ENCODE measurements at places on chromosomes 6 and 20.

GRCh38 chr6:90914312-90914711 lies 327.4 kb upstream of the MAP3K7 start:
- no peak for DNase-seq

DNA sequence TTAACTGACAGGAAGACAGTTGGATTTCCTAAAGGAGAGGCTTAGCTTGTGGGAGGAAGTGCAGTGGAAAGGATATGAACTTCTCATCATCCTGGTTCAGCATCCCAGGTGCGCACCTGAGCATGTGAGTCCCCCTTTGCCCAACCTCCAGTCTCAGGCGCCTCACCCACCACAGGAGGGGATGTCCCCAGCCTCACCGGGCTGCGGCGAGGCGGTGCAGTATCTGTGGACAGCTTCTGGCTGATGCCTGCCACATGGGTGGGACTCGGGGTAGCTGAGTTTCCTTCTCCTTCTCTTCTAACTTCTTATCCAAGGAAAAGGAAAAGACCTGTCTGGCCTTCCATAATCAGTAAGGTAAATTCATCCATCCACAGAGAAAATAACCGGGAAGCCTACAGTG lies 539.3 kb upstream of the AGPAT4 start:
- DNase-seq: no peak

DNA sequence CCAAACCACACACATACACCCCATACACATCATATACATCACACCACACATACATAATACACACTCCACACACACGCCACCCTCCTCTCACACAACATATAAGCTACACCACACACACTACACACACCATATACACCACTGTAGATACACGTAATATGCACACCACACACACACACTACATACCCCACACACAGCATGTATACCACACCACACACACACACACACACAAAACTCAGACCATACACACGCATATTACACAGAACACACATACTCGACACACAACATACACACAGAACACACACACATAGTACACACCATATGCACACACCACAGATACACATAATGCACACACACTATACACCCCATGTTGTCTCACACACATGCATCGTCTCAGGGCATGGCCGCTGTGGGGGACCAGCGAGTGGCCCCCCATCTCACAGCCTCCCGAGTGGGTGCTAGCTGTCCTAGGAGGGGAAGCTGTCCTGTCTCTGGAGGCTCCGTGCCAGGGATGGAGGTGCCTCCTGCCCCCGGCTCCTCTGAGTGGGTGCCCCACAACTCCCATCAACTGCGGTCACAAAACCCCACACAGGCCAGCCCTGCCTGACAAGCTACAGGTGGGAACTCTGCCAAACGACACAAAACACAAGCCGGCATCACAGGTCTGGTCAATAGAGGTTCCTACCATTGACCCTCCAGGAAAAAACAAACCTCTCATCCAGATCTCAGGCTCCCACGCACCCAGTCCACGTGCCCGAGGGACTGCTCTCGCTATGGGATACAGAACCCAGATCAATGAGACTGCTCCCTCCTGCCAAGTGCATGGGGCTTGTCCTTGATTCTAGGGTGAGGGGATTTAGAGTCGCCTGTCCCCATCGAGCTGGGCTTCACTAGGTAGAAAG lies 49.1 kb downstream of the DACT2 start:
- DNase-seq: no peak

DNA sequence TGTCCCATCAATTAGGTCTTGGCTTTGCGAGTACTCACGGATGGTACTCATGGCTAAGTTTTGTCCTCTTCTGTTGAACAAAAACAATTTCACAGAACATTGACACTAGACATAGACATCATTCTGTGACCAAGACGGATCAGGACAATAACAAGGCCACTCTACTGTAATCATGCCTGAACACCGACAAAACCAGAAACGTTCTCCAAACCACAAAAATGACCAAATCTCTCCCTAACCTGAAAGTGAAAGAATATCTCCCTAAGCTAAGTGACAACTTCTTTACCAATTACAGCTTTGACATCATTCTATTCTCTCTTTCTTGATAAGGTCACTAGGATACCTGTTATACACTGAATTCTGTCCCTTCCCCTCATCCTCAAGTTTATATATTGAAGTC lies 40.0 kb upstream of the SLC2A12 start:
- no peak for DNase-seq

DNA sequence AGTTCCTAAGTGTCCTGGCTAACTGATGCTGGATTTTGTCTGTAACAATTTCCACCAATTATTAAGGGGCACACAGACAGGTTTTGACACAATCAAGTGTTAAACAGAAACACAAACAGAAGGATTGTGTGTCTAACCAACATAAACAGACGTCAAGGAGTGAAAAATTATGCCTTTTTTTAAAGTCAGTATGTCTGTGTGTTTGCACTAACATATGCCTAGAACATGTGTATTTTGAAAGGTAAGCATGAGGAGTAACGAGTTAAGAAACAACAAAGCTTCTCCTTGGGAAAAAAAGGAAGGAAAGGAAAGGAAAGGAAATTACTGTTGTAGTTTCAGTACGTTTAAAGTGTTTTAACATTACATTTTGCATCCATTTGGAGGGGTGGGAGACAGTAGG lies 466.3 kb upstream of the ID4 start:
- DNase-seq: no peak

GRCh38 chr6:34339971-34340370 lies 52.5 kb downstream of the NUDT3 start:
- DNase-seq: no peak

DNA sequence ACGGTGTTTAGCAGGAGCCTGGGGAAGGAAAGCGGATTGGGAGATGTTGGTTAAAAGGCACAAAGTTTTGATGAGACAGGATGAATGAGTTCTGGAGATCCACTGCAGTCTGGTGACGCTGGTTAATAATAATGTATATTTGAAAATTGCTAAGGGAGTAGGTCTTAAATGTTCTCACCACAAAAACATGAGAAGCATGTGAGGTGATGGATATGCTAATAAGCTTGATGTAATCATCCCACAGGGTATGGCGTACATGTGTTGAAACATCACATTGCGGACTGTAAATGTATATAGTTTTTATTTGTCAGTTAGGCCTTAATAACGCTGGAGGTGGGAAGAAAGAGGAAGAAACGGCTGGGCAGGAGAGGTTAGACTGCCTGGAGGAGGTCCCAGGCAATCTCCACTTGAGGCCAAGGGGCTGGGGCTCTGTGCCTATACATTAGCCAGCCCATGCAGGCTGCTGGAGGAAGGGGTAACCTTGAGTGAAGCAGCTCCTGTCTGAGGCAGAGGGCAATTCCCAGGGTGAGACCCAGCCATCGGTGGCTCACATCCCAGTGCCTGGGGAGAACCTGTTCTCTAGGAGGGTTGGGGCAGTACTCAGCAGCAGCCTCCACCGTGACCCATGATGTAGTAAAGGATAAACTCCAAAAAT lies 188.2 kb upstream of the QKI start:
- DNase-seq: no peak

- no peak for DNase-seq
These were observed 62.3 kb upstream of the KCNQ5 start for GRCh38 chr6:72559555-72559954.

- DNase-seq: no peak
These were observed 979 bp downstream of the ZNF133 start for GRCh38 chr20:18289306-18289705.

DNA sequence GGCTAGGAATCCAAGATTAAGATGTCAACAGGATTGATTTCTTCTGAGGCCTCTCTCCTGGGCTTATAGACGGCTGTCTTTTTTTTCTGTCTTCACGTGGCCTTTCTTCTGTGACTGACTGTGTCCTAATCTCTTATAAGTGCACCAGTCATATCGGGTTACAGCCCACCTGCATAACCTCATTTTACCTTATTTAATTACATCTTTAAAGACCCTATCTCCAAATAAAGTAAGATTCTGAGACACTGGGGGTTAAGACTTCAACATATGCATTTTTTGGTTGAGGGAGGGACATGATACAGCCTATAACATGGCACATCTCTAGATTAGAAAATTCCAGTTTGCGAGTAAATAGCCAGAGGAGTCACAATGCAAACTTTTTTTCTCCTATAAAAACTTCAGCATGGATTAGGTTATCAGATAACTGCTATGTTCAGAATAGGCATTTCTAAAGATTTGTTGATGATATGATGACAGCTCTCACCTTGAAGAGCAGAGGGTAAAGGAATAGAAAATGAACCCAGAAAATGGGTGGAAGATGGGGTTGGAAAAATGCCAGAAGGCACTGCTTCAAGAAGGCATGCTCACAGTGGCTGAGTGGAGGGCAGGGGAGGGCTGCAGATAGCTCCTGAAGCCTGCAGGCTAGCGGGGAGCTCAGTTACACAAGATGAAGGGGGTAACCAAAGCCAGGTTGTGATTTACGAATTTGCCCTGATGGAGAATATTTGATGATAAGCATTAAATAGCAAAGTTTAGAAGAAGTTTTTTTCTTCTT lies 8.7 kb upstream of the PDE7B start:
- no peak for DNase-seq

GRCh38 chr20:5390720-5391119 lies 74.0 kb upstream of the PROKR2 start:
- no peak for DNase-seq

GRCh38 chr6:83883240-83883639 lies 23.8 kb downstream of the CYB5R4 start:
- no peak for DNase-seq

DNA sequence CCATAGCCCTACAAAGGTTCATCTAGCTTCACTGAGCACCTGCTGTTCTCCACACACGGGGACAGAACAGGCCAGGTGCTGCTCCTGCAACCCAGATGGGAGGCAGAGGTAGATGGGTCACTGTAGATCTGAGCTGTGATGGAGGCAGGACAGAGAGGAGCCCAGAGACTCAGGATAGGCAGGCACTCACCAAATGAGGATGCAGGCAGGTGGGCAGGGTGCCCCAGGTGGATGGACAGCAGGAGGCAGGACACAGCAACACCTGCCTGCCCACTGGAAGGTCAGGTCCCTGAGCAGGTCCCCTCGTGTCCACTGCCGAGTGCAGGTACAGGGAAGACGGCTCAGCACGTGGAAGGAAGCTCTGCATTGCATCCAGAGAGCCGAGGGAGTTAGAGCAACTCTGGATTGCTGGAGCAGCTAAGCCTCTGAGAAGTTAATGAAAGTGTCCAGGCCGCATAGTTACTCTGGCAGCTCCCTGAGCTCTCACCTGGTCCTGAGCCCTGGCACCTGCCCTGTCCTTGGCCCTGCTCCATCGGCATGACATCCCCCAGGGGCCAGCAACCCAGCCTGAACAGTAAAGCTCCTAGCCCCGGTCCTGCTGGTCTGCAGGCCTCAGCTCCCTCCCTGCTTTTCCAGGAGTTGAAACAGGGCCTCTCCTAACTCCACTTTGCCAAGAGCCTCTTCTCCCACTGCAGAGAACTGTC lies 4.9 kb upstream of the YTHDF1 start:
- no peak for DNase-seq

GRCh38 chr20:31485450-31486339 lies 10.6 kb downstream of the REM1 start:
- peak; percentile 53 for DNase-seq
